ENCODE measurements at places on chromosomes 13 and 19.

GRCh38 chr13:30859326-30859725 lies 46.7 kb upstream of the MEDAG start:
- DNase-seq = no peak

GRCh38 chr13:111640476-111640875 lies 320.0 kb downstream of the TEX29 start:
- no peak for DNase-seq

DNA sequence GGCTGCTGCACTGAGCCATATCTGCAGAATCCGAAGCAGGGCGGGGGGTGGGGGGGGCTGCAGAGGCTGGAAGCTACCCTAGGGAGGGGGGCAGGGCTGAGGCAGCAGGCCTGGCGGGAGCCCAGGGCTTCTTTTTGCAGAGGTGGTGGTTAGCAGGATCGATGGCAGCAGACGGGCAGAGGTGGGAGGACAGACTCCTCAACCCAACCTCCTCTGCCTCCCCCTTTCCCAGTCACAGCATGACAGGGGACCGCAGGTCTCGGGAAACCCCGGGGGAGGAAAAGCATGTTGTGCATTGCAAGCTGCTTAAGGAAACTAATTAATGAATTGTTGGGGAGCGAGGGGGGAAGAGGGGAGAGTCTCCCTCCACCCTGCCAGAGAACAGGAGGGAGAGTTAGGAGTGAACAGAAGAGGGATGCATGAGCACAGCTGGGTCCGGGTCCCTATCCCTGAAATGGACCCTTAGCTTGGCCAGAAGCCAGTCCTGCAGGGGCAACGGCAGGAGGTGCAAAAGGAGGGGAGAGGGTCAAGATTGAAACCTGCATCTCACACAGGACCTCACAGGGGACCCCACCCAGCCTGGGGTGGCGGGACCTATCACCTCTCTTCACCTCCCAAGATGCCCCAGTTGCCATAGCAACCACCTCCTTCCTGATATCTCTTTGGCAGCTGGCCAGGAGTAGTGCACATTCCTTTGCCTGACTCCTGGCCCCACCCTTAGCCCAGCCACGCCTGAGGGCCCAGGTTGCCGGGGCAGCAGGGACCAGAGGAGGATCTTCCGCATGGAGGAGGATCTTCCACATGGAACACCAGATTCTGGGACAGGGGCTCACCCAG lies 1.8 kb downstream of the FXYD7 start:
- DNase-seq = no peak

DNA sequence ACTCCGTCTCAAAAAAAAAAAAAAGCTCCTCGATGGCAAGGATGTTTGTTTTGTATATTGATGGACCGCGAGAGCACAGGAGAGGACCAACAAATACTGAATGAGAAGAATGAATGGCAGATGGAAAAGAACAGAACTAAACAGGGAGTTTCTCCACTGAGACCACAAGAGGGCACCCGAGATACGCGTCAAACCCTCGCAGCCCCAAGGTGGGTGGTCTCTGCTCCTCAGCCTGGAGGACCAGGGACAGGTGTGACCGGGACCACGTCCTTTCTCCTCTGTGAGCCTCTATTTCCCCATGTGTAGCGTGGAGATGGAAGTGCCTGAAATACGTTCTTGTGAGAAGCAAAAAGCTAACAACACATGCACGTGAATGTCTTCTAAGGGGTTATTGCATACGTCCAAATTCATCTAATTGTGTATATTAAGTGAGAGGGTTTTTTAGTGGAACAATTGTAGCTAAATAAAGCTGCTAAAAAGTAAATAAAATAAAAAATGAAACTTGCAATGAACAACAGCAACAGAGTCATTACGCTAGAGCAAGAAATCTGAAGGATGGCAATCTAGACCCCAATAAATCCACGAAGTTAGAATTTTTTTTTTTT lies 8.3 kb upstream of the CDC42EP5 start:
- DNase-seq = peak; percentile 71

- no peak for DNase-seq
These were observed 239.3 kb downstream of the KCTD12 start for GRCh38 chr13:76646946-76647345.

GRCh38 chr13:106919133-106919532 lies 351.2 kb upstream of the ARGLU1 start:
- DNase-seq = no peak

DNA sequence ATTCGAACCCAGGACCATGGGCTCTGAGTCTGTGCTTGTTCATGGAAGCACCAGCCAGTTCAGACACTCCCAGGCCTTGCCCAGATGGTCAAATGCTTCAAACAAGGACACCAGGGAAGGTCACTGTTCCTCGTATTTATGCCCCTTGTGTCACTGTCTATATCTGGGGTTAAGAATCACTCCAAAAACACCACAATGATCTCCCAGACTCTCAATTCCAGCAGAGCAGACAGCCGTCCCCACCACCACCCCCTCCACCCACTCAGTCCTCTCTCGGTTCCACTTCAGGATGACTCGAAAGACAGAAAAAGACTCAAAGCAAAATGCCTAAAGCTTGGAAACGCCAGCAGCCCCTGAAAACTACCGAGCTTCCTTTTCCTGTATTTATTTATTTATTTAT lies 79.0 kb downstream of the INSR start:
- DNase-seq = no peak

DNA sequence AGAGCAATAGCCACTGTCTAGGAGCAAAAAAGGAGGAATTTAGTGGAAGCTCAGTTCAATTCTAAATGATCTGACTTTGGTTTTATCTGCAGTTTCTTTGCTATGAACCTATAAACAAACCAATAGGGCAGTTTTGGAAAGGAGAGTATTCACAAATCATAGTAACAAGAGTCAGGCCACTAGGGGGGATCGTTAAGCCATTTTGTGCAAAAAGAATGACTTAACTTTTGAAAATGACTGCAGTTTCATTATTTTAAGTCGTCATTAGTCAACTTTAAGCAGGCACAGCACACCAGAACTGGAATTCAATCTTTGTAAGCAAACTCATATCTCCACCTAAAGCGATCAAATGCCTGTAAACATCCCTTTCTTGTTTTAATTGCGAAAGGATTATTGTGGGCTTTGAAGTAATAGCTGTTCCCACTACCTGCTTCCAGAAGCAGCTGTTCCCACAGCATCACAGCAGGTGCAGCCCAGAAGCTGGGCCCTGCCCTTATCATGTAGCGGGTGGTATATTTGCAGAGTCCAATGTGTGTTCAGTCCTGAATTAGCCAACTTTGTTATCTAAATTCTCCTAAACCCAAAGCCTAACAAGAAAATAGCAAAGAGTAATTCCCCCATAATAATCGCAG lies 51.5 kb downstream of the SOX21 start:
- peak; percentile 52 for DNase-seq

DNA sequence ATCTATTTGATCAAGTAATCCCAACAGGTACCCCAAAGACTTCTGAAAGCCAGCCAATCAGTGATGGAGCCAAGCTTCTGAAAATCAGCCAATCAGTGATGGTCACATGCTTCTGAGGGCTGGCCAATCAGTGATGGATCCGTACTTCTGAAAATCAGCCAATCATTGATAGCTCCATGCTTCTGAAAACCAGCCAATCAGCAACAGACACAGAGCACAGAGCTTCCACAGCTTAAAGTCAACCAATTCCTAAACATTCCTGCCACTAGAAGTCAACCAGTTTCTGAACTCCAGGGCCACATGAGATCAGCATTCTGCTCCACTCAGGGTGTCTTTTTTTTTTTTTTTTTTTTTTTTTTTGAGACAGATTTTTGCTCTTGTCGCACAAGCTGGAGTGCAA lies 8.2 kb upstream of the HSD17B14 start:
- DNase-seq = no peak

DNA sequence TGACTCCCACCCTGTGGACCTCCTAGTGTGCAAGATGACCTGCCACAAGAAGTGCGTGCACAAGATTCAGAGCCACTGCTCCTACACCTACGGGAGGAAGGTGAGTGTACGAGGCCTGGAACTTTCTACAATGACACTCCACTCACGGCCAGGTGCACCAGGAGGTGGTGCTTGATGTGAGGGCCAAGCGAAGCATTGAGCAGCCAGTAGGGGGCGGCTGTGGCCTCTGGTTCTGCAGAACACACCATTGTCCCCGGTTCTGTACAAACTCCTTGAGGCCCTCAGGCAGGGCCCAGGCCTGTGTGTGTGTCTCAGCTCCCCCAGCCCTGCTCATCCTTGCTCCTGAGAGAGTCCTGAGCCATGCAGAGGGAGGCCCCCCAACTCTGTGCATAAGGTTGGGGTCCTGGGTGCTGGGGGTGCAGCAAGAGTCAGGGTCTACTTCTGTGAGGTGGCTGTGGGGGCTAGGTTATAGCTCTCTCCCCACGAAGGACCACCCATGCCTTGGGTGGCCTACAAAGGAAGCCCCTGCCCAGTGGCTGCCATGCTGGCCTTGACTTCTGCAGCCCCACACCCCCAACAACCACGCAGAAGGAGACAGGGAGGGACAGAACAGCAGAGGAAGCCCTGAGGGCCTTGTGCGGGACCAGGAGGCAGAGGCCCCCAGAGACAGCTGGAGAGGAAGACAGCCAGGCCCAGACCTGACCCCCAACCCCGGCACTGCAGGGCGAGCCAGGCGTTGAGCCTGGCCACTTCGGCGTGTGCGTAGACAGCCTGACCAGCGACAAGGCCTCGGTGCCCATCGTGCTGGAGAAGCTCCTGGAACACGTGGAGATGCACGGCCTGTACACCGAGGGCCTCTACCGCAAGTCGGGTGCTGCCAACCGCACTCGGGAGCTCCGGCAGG lies 9.7 kb upstream of the USE1 start:
- DNase-seq = peak; percentile 52

DNA sequence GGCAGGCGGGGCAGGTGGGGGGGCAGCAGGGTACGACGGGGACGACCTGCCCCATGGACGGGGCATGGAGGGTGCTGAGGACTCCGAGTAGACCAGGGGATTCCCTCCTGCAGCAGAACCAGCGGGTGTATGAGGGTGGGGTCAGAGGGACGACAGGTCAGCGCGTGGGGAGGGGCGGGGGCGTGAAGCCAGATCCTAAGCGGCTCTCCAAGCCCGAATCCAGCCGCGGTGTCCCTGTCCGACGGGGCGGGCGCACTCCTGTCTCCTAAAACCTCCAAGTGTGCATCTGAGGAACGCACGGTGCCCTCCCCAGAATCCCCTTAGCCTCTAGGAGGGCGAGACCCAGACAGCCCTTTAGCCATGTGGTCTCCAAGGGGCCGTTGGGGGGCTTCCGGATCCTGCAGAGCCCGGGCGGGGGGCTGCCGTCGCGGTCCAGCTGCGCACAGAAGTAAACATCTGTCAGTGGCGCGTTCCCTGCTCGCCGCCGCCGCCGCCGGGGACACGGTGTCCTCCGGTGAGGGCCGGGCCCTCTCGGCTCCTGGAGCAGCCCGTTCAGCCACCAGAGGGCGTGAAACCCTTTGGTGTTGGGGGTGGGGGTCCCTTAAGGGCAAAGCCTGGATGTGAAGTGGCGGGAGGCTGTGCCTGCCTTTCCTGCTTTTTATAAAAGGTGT lies 730 bp downstream of the NRTN start:
- no peak for DNase-seq

DNA sequence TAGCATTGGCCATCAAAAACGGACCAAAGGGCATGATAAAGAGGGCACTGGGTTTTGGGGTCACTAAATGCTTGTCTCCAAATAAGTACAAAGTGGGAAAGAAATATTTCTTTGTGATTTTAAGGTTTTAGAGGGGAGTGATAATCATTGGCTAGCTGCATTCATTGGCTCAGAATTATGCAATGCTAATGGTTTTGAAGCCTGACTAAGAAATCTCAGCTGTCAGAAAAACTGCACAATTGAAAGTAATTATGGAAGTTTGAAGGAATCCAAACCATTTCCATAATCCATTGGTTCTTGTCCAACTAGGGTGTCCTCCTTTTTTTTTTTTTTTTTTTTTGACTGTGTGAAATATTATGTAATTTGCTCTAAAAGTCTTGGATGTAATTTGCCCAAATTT lies 88.2 kb upstream of the ARGLU1 start:
- DNase-seq = no peak

DNA sequence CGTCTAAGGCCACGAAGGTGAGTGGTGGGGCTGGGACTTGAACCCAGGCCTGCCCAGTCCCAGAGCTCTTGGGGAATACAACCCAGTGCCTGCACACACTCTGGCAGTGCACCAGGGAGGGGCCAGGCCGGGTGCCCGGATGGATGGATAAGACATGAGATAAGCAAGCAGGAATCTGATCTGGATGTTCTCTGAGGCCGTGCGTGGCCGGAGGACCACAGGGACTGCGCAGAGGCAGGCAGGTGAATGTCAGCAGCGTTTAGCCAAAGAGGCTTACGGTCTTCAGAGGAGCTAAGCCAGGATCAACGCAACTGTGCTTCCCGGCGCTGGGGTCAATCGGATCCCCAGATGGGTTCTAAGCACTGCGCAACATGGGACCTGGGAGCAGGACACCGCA lies 1.5 kb downstream of the ZNF787 start:
- DNase-seq = no peak

DNA sequence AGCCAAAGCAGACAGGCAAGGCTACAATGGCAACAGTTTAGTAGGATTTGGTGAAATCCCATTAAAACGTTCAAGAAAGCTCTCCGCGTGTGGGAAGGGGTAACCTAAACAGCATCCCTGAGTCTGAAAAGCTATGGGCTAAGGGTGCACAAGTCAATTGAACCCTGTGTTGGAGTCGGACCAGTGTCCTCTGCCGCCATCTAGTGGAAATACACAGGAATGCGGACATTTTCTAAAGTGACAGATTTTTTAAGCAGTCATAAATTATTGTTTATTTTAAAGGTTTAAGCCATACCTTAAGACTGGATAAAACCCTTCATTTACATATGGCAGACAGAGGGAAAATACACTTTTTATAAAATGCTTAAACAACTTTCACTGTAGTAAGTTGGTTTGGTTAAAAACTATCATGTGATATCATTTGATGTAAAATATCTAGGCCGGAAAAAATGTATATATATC lies 26.5 kb upstream of the LSM14A start:
- peak; percentile 71 for DNase-seq

GRCh38 chr13:87120476-87120875 lies 550.7 kb upstream of the SLITRK5 start:
- DNase-seq = no peak

DNA sequence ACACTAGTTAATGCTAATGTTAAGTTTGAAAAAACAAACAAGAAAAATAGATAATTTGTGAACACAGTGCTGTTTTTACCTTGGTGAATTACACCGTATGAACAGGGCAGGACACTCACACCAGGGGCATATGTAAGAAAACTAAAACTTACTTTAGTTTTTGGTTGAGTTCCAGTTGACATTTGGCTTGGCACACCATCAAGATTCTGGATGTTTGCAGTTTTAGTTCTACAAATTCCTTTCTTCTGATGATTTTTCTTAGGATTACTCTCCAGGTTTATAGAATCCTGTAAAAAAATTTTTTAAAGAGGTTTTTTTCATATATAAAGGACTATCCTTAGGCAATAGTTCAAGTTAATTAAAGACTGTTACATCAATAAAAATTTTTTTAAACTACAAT lies 238.5 kb upstream of the STARD13 start:
- no peak for DNase-seq

- peak; percentile 68 for DNase-seq
These were observed 2.9 kb upstream of the PCDH8 start for GRCh38 chr13:52851137-52851962.

DNA sequence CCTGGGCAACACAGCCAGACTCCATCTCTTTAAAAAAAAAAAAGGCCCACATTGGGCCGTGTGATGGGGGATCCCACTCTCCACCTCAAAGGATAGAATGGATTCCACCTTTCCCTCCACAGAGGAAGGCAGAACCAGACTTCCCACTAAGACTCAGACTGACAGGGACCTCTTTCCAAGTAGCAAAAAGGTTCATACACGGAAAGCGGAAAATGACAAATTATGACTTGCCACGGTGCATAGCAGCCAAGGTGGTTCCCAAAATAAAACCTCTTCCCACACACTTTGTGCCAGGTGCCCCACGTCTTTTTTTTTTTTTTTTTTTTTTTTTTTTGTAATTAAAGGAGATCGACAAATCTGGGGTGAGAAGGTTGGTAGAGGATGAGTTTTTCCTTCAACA lies 14.4 kb upstream of the TTYH1 start:
- DNase-seq = no peak

Data from Ammon's horn (tissue), 1 donor.